Immature natural killer cell (primary cell): ENCODE measurements at places on chromosomes 11 and 22.

GRCh38 chr11:129864811-129865210, 30.6 kb downstream of the NFRKB start:
- DNase-seq, result no peak
- no peak overlapping the region for H3K4me3 ChIP-seq
- peaks cover 65% of the 10 kb centered on the region for H3K36me3 ChIP-seq
- H3K4me1 ChIP-seq, result no peaks in the 10 kb centered on the region
- H3K27me3 ChIP-seq, result peaks cover 3% of the 10 kb centered on the region

DNA sequence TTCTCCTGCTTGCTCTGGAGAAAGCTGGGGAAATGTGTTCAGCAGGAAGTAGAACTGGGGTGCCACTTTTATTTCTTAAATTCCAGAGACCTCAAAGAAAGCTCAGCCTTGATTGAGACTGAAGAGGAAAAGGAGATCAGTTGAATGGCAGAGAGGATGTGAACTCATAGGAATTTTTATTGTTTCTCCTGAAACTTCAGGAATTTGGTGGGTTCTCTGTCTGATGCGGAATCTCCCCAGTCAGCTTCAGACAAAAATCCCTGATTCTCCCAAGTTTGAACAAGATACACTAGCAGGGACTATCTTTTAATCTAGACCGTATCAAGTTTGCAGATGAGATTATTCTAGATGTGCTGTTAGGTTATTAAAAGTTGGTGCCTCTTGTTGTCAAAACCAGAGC, 23.0 kb downstream of the EHF start:
- no peak overlapping the region for H3K4me3 ChIP-seq
- no peaks in the 10 kb centered on the region for H3K4me1 ChIP-seq
- H3K27me3 ChIP-seq, result peaks cover 17% of the 10 kb centered on the region
- H3K36me3 ChIP-seq, result peaks cover 5% of the 10 kb centered on the region
- no peak for DNase-seq
- H3K27ac ChIP-seq, result no peak overlapping the region

DNA sequence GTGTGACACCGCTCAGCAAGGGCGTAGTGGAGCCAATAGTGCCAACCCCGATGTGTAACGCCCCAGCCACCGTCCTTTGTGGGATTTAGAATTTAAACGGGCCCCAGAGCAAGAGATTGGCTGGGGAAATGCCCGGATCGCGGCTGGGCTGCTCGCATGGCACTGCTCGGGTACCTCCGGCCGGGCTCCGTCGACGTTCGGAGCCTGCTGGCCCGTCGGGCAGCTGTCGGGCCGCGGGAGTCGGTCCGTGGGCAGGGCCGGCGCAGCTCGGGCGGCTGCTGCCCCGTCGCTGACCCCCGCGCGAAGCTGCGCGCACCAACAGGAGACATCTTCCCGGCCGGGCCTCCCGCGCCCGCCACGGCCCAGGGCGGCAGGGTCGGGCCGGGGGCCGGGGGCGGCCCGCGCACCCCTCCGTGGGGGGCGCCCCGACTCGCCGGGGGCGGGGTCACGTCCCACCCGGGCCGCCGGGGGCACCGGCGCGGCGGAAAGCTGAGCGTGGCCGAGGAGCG, 1.3 kb upstream of the KDM2A start:
- DNase-seq, result peak; percentile 30
- H3K27me3 ChIP-seq, result peaks cover 13% of the 10 kb centered on the region
- H3K4me3 ChIP-seq, result peak overlapping the region; percentile 87
- H3K27ac ChIP-seq, result peak overlapping the region; percentile 82

DNA sequence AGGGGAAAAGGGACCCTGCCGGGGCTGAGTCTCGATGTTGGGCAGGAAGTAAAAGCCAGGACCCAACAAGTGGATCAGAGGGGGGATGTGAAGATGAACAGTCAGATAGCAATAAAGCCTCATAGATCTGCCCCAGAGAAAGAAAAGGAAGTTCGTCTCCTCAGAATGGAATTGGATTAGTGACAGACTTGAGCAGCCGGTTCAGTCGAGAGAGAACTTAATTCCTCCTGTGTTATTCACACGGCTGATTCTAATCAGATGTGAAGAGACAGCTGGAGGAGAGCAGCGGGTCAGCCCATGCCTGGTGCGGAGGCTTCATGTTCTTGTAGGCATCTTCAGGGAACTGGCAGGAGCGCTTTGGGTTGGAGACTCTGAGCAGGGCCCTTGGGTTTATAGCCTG, 29.3 kb upstream of the CABP7 start:
- H3K4me3 ChIP-seq, result no peak overlapping the region
- H3K27me3 ChIP-seq, result no peaks in the 10 kb centered on the region
- H3K36me3 ChIP-seq, result no peaks in the 10 kb centered on the region
- H3K4me1 ChIP-seq, result no peaks in the 10 kb centered on the region
- no peak for DNase-seq
- no peak overlapping the region for H3K27ac ChIP-seq

DNA sequence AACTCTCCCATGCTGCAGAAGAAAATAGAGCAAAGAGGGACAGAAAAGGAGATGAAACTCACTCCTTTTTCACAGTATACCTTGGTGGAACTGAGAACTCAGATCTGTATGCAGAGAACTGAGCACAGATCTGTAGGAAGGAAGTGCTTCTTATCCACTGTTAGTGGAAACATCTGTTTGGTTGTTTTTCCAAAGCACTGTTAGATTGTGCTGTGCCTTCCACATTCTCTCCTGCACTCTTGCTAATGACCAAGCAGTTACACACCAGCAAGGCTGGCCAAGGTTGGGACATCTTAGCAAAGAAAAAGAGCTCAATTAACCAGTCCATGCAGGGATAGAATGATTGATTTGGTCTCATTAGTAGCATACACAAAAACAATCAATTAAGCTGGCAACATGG, 20.1 kb upstream of the SIK2 start:
- peaks cover 6% of the 10 kb centered on the region for H3K27me3 ChIP-seq
- DNase-seq, result no peak
- H3K27ac ChIP-seq, result no peak overlapping the region
- H3K4me1 ChIP-seq, result no peaks in the 10 kb centered on the region
- H3K4me3 ChIP-seq, result no peak overlapping the region

DNA sequence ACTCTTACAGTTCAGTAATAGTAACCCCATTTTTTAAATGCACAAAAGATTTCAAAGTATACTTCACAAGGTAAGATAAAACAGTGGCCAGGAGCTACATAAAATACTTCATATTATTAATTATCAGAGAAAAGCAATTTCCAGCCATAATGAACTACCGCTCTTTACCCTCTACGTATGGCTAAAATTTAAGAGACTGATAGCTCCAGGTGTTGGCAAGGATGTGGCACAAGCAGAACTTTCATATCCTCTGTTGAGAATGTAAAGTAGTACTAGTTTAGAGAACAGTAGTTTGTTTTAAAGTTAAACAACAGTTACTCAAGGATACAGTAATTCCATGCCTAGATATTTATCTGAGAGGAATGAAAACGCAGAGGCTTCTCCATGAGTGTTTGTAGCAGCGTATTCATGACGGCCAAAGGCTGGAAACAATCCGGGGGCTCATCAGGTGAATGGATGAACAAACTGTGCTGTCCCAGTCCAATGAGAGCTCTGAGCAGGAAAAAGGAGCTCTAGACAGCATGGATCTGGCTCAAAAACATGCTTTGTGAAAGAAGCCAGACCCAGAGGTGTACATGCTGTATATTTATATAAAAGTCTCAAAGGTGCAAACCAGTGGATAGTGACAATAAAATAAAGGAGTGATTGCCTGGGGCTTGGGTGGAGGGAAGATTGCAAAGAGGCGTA, 85.5 kb downstream of the PACS1 start:
- no peak overlapping the region for H3K27ac ChIP-seq
- H3K4me1 ChIP-seq, result peaks cover 42% of the 10 kb centered on the region
- no peak for DNase-seq
- H3K36me3 ChIP-seq, result no peaks in the 10 kb centered on the region

- H3K27ac ChIP-seq, result no peak overlapping the region
- H3K36me3 ChIP-seq, result no peaks in the 10 kb centered on the region
- DNase-seq, result no peak
- no peaks in the 10 kb centered on the region for H3K4me1 ChIP-seq
- no peak overlapping the region for H3K4me3 ChIP-seq
- H3K27me3 ChIP-seq, result no peaks in the 10 kb centered on the region
Observed at GRCh38 chr11:84655712-84656111, 971.4 kb downstream of the DLG2 start.

- H3K4me3 ChIP-seq, result peak overlapping the region; percentile 87
- H3K27ac ChIP-seq, result peak overlapping the region; percentile 97
- peaks cover 99% of the 10 kb centered on the region for H3K4me1 ChIP-seq
- no peaks in the 10 kb centered on the region for H3K36me3 ChIP-seq
- no peak for DNase-seq
- peaks cover 27% of the 10 kb centered on the region for H3K27me3 ChIP-seq
Observed at GRCh38 chr22:25070956-25071355, 118.4 kb downstream of the KIAA1671 start.

GRCh38 chr11:127619946-127620345, 619.4 kb upstream of the KIRREL3 start:
- H3K4me1 ChIP-seq, result no peaks in the 10 kb centered on the region
- no peaks in the 10 kb centered on the region for H3K36me3 ChIP-seq
- no peaks in the 10 kb centered on the region for H3K27me3 ChIP-seq
- no peak overlapping the region for H3K27ac ChIP-seq
- no peak for DNase-seq
- H3K4me3 ChIP-seq, result no peak overlapping the region

DNA sequence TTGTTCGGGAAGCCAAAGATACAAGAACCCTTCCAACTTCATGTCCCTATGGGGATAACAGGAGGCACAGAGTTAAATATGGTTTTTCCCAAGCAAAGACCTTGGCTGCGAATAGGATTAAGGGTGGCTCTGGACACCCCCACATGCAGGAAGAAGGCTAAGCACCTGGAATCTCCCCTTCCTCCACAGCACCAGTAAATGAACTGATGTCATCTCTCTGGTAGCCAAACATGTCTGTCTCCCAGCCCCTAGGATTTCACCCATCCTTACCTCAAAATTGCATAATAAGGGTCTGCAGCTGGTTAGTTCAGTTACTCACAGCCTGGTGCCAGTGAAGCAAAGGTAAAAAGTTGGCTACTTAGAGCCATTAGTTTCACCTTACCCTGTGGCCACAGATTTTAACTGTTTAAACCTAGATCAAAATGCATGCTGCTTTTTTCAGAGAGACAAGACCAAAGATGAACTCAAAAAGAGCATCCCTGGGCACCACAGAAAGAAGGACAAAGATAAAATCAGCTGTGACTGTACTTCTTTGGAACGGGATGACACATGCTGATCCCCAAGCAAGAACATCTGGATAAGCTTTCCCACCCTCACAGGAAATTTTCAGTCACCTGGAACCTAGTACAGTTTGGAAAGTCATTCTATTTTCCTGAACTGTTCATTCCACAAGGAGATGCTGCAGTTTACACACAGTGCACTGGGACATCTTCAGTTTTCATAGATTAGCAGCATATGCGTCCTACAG, 77.2 kb upstream of the AKIP1 start:
- no peaks in the 10 kb centered on the region for H3K4me1 ChIP-seq
- peaks cover under 1% of the 10 kb centered on the region for H3K27me3 ChIP-seq
- DNase-seq, result no peak
- H3K36me3 ChIP-seq, result no peaks in the 10 kb centered on the region

DNA sequence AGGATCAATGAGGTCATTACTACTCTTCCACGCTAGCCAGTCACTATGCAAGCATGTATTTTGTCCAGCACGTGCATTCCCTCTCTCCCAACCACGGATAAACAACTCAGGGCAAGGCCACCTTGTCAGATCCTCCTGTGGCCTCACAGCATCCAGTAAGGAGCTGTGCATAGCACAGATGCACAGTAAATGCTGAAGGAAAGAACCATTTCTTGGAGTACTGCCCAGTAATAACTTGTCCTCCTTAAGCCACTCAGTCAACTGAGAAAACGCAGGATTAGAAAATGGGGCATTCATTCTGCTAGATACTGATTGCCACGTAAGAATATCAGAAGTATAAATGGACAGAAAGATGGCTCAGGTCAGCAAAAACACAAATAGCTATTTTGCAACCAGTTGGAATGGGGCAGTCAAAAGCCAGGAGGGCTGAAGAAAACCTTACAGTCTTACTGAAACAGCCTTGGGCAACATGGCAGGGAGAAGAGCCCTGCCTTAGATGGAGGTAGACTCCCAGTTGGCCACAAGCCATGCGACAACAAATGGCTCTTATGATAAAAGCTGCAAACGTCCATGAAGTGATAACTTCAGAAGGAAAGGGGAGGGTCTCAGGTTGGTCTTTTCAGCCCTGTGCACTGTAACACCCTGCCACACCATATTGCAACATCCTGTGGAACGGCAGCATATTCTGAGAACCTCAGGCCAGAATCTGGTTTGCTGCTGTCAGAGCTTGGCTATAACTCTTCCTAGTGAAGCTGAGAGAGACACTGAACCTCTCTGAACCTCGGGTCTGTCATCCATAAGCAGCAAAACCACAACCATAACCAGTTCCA, 23.0 kb downstream of the PC start:
- H3K27me3 ChIP-seq, result peaks cover 2% of the 10 kb centered on the region
- H3K36me3 ChIP-seq, result no peaks in the 10 kb centered on the region
- no peak overlapping the region for H3K4me3 ChIP-seq
- H3K4me1 ChIP-seq, result no peaks in the 10 kb centered on the region
- H3K27ac ChIP-seq, result no peak overlapping the region

- no peaks in the 10 kb centered on the region for H3K36me3 ChIP-seq
- no peak overlapping the region for H3K27ac ChIP-seq
- no peak overlapping the region for H3K4me3 ChIP-seq
- peaks cover 8% of the 10 kb centered on the region for H3K27me3 ChIP-seq
- no peaks in the 10 kb centered on the region for H3K4me1 ChIP-seq
Observed at GRCh38 chr11:70935006-70935768, 317.2 kb downstream of the SHANK2 start.

GRCh38 chr11:61800331-61801281, 7.9 kb downstream of the FEN1 start:
- H3K4me1 ChIP-seq, result peaks cover 7% of the 10 kb centered on the region
- peaks cover 4% of the 10 kb centered on the region for H3K36me3 ChIP-seq
- DNase-seq, result no peak
- no peak overlapping the region for H3K4me3 ChIP-seq
- H3K27me3 ChIP-seq, result no peaks in the 10 kb centered on the region

- DNase-seq, result peak; percentile 54
- peak overlapping the region; percentile 85 for H3K4me3 ChIP-seq
- H3K27me3 ChIP-seq, result no peaks in the 10 kb centered on the region
- H3K4me1 ChIP-seq, result peaks cover 24% of the 10 kb centered on the region
- no peak overlapping the region for H3K27ac ChIP-seq
Observed at GRCh38 chr11:36564376-36565030, 3.3 kb upstream of the RAG1 start.

GRCh38 chr11:93542811-93543229, 371 bp downstream of the SMCO4 start:
- DNase-seq, result no peak
- H3K4me3 ChIP-seq, result peak overlapping the region; percentile 88
- peaks cover 2% of the 10 kb centered on the region for H3K27me3 ChIP-seq
- H3K27ac ChIP-seq, result no peak overlapping the region
